ENCODE measurements at places on chromosomes 6 and 20.

DNA sequence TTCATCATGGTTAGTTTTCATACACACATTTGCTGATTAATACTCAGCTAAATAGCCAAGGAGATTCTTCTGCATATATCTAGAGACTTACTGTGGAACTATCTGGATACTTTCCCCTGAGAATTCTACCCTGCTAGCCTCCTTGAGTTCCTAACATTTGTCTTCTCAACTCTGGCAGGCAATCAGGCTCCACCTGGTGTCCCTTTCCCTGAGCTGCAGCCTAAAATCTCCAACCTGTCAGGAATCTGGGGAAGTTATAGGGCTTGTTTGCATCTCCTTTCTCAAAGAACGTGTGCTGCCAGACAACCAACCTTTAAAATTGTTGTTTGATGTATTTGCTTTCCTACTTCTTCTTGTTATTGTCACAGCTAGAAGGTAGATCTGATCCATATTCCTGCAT is 73.4 kb downstream of the FUT9 start:
- no peak for DNase-seq

DNA sequence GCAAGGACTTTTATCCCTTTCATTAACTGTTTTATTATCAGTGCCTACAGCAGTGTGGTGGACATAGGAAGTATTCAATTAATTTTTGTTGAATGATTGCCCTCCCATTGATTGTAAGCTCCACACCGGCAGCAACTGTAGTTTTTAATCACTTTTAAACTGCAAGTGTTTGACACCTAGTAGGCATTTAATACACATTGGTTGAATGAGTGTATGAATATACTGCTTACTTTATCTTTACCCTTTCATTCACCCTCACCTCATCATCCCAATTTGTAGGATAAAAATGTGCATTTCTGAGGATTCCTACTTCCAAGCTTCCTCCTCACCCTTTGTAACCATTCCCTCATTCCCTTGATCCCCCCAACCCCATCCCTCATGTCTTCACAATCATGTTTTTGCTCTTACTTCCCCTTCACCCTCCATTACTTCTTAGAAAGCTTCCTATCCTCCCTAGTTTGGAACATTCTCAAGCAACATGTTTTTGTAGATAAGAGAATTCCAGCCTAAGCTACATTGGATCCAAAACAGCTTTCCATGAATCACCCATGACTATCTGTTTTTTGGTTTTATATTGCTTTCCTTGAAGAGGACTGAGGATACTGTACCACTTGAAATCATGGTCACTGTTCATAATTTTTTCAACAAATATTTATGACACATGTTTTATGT is 955 bp upstream of the SLC26A8 start:
- DNase-seq = no peak

DNA sequence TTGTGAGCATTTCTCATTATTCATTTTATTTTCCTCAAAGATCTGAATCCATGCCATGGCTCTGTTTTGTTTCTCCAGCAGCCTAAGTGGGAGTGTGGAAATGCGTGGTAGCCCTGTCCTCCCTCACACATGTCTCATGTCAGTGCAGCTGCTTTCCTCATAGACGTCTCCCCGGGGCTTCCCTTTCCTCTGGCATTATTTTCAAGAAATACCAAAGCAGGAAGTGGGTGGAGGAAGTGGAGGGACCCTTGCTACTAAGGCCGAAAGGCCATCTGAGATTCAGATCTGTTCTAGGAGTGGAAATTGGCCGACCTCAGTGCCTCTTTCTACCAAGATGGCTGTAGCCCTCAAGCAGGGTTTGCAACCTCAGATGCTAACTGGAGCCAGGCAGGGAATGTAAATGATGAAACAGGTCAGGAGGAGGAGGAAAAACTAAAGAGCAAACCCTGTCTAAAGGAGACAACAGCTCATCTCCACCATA is 420.9 kb upstream of the PLCB4 start:
- DNase-seq = no peak

DNA sequence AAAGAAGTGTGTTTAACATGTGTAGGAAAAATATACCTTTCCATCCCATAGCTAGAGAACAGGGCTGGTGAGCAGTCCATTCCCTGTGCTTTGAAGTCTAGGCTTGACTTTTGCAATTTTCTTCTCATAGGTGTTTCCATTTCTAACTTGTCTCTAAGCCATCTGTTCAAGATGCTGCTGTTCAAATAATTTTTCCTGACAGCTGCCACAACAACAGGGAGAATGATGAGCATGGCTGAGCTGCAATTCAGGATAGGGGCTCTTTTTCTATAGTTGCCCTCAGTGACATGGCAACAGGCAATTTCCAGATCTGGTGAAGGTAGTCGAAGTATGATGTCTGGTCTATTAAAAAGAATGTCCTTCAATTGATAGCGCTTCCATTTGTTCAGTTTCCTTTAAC is 103.0 kb upstream of the HS3ST5 start:
- no peak for DNase-seq

GRCh38 chr6:111973118-111973761 is 80.7 kb upstream of the CCN6 start:
- DNase-seq = peak; percentile 35

DNA sequence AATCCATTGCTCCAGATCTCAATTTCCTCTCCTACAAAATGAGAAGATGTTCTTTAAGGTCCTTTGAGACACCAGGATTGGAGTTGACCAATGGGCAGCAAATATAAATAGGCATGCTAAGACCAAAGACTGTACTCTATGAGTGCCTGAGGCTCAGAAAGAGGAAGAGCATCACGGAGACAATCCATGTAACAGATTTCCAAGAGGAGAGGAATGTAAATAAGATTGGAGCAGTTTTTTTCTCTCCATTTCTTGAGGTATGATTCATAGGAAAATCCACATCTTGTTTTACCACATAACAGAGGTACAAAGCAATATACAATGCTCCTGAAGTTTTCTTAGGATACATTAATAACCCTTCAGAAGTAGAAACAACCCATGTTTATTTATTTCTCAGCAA is 109.8 kb downstream of the UBE3D start:
- no peak for DNase-seq

GRCh38 chr6:19831358-19831757 is 5.8 kb upstream of the ID4 start:
- no peak for DNase-seq

- DNase-seq = no peak
Measured at GRCh38 chr6:31025595-31025994, 15.3 kb downstream of the MUC22 start.

GRCh38 chr6:152720974-152721373 is 23.3 kb downstream of the MYCT1 start:
- no peak for DNase-seq

DNA sequence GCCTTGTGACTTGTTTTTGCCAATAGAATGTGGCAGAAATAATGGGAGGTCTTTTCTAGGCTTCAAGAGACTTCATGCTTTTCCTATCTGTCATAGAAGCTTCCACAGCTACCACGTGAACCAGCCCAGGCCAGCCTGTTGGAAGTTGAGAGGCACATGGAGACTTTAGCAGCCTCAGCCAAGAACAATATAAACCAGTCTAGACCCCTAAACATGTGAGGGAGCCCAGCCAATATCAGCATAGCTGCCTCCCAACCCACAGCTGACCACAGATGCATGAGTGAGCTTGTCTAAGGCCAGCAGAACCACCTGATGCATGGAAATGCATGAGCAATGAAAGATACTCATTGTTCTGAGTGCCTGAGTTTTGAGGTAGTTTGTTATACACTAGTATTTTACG is 540.7 kb upstream of the BTBD3 start:
- no peak for DNase-seq

- no peak for DNase-seq
Measured at GRCh38 chr6:40877362-40877761, 161.7 kb downstream of the UNC5CL start.

DNA sequence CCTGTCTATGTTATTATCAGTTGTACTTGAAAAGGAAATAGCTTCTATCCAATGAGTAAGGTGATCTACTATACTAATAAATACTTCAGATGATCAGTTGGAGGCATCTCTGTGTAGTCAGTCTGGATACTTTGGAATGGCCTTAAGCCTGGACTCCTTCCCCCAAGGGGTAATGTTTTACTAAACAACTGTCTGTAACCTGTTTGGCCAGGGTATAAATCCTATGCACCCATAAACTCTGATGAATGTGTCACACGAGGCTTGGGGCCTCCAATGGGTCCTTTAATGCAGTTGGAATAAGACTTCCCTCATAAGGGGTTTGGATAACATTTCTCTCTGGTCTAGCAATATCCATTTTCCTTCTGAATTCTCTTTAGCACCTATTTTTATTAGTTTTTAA is 19.5 kb upstream of the SLC52A3 start:
- no peak for DNase-seq

GRCh38 chr6:69232496-69232895 is 564.3 kb downstream of the LMBRD1 start:
- no peak for DNase-seq

GRCh38 chr6:33407132-33407718 is 3.6 kb upstream of the PHF1 start:
- no peak for DNase-seq

GRCh38 chr6:3489961-3490624 is 33.2 kb upstream of the SLC22A23 start:
- no peak for DNase-seq

DNA sequence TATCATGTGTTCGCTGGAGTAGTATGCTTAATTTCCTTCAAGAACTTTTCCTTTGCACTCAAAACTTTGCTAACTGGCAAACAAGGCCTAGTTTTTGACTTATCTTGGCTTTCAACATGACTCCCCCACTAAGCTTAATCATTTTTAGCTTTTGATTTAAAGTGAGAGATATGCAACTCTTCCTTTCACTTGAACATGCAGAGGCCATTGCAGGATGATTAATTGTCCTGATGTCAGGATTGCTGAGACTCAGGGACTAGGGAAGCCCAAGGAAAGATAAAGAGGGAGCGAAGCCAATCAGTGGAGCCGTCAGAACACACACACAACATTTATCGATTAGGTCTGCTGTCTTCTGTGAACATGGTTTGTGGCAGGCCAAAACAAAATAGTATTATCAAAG is 491.4 kb downstream of the CBLN4 start:
- no peak for DNase-seq

GRCh38 chr20:57076152-57076652 is 190.2 kb downstream of the BMP7 start:
- no peak for DNase-seq

- no peak for DNase-seq
Measured at GRCh38 chr6:136546331-136546730, 3.9 kb downstream of the MAP7 start.

GRCh38 chr6:151445482-151445881 is 6.4 kb downstream of the RMND1 start:
- no peak for DNase-seq

DNA sequence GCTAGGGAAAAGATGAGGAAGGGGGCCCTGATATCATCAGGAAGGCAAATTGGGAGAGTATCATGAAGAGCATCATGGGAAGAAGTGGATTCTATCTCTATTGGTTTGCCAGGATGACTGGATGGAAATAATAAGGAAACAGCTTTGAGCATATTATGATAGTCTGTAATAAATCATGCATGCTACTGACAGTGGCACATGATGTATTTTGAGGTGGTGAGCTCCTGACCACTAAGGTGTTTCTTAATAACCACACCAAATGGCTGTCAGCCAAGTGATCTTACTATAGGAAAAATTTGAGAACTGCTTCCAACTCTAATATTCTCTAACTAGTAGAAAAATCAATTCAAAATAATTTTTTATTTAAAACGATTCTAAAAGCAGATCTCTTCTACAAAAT is 548.4 kb upstream of the JAG1 start:
- DNase-seq = no peak

DNA sequence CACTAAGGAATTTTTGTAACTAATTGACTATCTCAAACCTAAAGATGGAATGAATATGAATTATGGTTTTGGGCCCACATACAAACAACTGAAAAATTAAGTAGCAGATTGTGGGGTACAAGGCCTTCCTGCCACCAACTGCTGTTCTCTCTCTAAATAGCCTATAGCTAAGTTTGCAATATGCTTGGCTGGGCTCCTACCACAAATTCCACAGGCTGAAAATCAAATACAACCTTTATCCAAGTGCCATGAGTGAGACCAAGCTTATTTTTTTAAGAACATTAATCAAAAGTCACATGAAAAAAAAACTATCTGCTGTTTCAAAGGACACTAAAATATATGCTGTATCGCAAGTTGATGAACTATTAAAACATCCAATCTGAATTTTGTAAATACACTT is 52.1 kb downstream of the TENT5A start:
- DNase-seq = no peak

- no peak for DNase-seq
Measured at GRCh38 chr6:57226221-57226620, 4.1 kb upstream of the RAB23 start.

GRCh38 chr20:35555951-35556645 is 14.2 kb downstream of the ERGIC3 start:
- no peak for DNase-seq

DNA sequence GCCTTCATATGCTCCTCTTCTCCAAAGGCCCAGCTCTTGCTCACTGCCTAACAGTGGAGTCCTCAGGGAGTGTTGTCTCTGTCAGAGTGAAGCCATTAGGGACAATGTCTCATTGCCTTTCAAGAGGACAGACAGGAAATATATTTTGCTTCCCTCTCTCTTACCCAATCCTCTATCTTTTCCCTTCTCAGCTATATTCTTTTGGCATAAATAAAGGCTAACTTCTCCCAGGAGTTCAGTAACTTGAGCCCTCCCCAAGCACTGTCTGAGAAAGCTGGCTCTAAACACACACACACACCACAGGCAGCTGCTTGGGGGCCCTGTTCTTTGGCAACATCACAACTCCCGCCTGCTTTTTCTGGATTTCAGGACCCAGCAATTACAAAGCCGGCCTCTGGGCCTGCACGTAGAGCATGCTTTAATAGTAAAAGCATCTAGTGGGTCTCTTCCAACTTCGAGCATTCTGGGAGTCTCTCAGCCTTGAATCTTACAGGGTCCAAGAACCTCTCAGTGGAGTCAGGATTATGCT is 34.7 kb upstream of the LAMA4 start:
- DNase-seq = no peak

DNA sequence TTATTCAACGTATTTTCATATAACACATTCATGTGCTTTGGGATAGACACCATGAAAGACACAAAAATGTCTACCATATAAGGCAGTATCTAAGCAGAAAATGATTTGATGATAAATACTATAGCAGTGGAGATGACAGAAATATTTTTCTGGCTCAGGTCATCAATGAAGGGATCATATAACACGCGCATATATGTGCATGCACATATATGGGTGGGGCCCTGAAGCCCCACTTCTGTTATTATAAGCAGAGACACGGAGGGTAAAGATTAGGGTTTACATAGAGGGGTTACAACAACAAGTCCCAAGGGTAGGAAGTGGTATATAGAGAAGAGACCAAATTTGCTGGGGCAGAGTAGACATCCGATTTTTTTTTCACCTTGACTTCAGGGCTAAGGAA is 16.0 kb downstream of the COL9A1 start:
- DNase-seq = no peak

- DNase-seq = no peak
Measured at GRCh38 chr6:111818539-111819226, 54.6 kb downstream of the FYN start.

DNA sequence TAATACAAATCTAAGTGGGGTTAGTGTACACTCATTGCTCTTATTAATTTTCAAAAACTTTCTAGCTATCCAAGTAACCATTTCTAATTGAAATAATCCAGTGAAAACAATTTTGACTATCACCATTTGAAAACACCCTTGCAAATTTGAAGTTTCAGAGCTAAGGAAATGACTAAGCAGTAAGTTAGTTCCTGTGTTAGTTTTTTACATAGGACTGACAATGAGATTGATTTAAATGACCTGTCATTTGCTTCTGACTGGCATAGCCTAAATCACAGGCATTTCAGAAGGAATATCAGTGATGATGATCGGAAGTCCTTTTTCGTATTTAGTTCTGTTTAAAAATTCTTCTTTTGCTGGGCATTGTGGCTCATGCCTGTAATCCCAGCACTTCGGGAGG is 27.0 kb downstream of the STK4 start:
- DNase-seq = no peak
